Left colon (tissue), 2 donors: ENCODE measurements at places on chromosomes 2 and 18. TPM values are rescaled to one million over a fixed set of nuclear protein-coding genes. Genes with fewer than 3 reads are reported as not detected.

The MRO gene
- total RNA-seq = 0.25 TPM

DNA sequence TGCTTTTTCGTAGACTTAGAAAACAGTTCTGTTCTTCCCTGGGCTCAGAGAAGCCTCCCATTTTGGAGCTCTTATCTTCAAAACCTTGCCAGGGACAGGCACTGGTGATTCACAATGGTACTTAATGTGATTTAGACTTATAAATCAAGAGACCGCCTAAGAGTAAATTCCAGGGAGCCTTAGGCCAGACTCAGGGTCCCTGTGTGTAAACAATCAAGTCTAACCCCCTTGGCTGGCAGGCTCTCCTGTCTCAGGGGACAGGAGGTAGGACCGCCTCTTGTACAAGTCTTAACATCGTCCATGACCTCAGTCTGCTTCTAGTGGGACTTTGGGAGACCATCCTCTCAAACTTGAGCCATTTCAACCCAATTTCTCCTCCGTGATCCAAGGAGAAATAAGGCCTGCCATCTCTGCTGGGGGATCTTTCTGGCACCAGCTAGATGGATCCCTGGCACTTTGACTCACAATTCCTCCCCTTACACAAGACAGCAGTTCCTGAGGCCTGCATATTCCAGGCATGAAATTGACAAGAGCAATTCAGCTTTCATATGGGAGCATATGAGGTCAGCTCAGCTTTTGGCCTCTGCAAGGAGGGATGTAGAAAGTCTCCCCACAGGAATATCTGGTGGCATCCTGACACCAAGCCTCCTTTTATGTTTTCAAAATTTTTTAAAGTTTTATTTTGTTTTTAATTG is 487.0 kb downstream of the TNS1 start:
- DNase-seq = no peak

DNA sequence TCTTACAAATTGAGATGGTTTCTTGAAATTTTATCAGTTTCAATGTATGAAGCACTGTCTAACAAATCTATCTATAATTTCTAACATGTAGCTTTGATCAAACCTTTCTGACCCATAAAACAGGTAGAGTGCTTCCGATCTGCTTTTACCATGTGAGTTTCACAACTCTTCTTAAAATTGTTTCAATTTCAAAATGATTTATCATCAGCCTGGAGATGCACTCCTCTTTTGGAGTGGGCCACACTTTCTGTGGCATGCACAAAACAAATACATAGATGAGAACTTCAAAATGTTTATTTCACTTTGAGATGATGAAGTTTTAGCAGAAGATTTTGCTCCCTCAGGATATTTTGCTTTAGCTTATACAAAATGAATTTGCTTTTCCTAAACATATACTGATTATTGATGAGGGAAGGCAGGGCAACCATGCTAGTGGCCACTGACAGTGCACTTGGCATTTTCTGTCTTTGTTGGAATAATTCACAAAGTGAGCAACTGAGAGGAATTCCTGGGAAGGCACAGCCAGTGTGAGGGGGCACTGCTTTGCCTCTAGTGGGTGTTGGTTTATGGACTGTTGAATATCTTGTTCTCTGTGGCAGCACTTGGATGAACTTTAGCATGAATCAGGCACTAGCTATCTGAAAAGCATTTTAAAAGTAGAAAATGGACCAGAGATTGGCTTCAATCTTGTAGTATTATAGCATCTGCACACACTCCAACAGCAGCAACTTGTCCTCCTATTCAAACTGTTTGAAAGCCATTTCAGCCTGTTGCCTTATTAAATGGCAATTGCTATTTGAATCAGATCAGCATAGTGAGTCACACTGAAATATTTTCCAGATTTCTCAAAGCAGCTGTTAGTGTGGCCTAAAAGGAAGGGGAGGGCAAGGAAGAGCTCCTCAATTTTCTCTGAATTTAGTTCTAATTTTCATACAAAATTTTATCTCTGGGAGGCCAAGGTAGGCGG is 193.2 kb downstream of the CCDC85A start:
- no peak for DNase-seq

- DNase-seq = no peak
Measured at GRCh38 chr2:99524056-99524455, 34.2 kb upstream of the REV1 start.

- no peak for DNase-seq
Measured at GRCh38 chr2:11684894-11685460, 15.0 kb upstream of the NTSR2 start.

GRCh38 chr2:162885281-162886070 is 46.9 kb upstream of the KCNH7 start:
- no peak for DNase-seq
